Smooth muscle cell of bladder (primary cell): ENCODE measurements at places on chromosomes 12 and 14. TPM values are rescaled to one million over a fixed set of nuclear protein-coding genes. Genes with fewer than 3 reads are reported as not detected.

Gene CPSF6
- 20.5 and 25.3 TPM in 2 replicates for total RNA-seq

Gene FOXN4
- not detected in 2 replicates for total RNA-seq

Gene CPNE6
- total RNA-seq = not detected in 2 replicates

Gene KITLG
- total RNA-seq = 29.0 and 33.9 TPM in 2 replicates

Gene KLRB1
- under 0.01 TPM in 1 of 2 replicates, not detected in the other for total RNA-seq

Gene KRT3
- not detected in 2 replicates for total RNA-seq

Gene NRL
- total RNA-seq = 0.28 and 0.46 TPM in 2 replicates

Gene CRACR2A
- 5.1 and 9.0 TPM in 2 replicates for total RNA-seq

Gene RAD9B
- total RNA-seq = 0.14 and 0.46 TPM in 2 replicates

Gene TCL1B
- total RNA-seq = not detected in 2 replicates

Gene BEST3
- not detected in 2 replicates for total RNA-seq

Gene RERG
- 0.28 TPM in 2 replicates for total RNA-seq

Gene MDGA2
- total RNA-seq = under 0.01 TPM in 2 replicates

Gene AKAP6
- total RNA-seq = 1.00 and 2.7 TPM in 2 replicates

Gene TEX52
- total RNA-seq = not detected in 2 replicates

Gene CYP27B1
- total RNA-seq = 0.14 and 0.28 TPM in 2 replicates

Gene SOS2
- total RNA-seq = 15.4 and 15.6 TPM in 2 replicates

Gene SLC2A14
- total RNA-seq = not detected in 2 replicates

Gene PTPRQ
- total RNA-seq = 1.8 and 2.8 TPM in 2 replicates

Gene PLEKHD1
- under 0.01 and 0.09 TPM in 2 replicates for total RNA-seq

Gene NANOG
- not detected in 2 replicates for total RNA-seq

Gene GUCY2C
- not detected in 2 replicates for total RNA-seq

Gene AQP2
- not detected in 2 replicates for total RNA-seq

Gene IL26
- total RNA-seq = not detected in 2 replicates

Gene RDH12
- total RNA-seq = not detected in 2 replicates

Gene NGB
- total RNA-seq = not detected in 2 replicates

Gene GALNT6
- total RNA-seq = 1.4 and 1.5 TPM in 2 replicates

Gene PTPRO
- total RNA-seq = 0.85 and 1.3 TPM in 2 replicates

Gene AMDHD1
- total RNA-seq = 0.14 and 0.37 TPM in 2 replicates

Gene ACOT6
- total RNA-seq = not detected in 2 replicates

Gene VRTN
- not detected in 2 replicates for total RNA-seq

Gene FAIM2
- 5.4 and 5.5 TPM in 2 replicates for total RNA-seq

Gene ZNF219
- 1.8 and 2.6 TPM in 2 replicates for total RNA-seq

Gene GLIPR1L1
- total RNA-seq = not detected in 2 replicates

Gene SIRT4
- 1.00 and 2.5 TPM in 2 replicates for total RNA-seq

Gene TMED8
- total RNA-seq = 9.7 and 9.8 TPM in 2 replicates

Gene KIF5A
- 0.09 and 0.14 TPM in 2 replicates for total RNA-seq
